ENCODE measurements at places on chromosomes 4 and X.

- no peak for DNase-seq
Observed at GRCh38 chrX:48533165-48533564, 6.3 kb upstream of the TBC1D25 start.

DNA sequence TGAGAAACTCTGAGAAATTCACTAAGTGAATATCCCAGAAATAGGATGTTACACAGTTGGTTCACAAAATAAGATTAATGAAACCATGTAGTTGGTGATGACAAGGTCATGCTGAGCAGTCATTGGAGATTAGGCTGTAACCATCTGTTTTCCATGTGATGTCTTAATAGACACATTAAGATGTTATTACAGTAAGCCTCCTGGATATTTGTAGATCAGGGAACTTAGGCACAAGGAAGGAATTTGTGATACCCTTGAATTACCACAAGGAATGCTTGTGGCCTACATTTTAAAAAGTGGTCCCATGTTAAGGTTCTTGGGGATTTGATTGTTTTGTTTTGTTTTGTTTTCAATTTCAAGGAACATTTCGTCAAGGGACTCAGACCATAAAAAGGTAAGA, 185.6 kb upstream of the BANK1 start:
- no peak for DNase-seq

GRCh38 chr4:130210864-130211263, 1114.9 kb downstream of the C4orf33 start:
- DNase-seq = no peak

- DNase-seq = no peak
Observed at GRCh38 chr4:6874981-6875380, 34.6 kb upstream of the TBC1D14 start.

GRCh38 chr4:86640469-86640868, 46.4 kb downstream of the PTPN13 start:
- DNase-seq = no peak

- DNase-seq = no peak
Observed at GRCh38 chr4:78962597-78963115, 23.4 kb upstream of the PAQR3 start.

GRCh38 chr4:150934022-150934421, 81.1 kb downstream of the LRBA start:
- no peak for DNase-seq

DNA sequence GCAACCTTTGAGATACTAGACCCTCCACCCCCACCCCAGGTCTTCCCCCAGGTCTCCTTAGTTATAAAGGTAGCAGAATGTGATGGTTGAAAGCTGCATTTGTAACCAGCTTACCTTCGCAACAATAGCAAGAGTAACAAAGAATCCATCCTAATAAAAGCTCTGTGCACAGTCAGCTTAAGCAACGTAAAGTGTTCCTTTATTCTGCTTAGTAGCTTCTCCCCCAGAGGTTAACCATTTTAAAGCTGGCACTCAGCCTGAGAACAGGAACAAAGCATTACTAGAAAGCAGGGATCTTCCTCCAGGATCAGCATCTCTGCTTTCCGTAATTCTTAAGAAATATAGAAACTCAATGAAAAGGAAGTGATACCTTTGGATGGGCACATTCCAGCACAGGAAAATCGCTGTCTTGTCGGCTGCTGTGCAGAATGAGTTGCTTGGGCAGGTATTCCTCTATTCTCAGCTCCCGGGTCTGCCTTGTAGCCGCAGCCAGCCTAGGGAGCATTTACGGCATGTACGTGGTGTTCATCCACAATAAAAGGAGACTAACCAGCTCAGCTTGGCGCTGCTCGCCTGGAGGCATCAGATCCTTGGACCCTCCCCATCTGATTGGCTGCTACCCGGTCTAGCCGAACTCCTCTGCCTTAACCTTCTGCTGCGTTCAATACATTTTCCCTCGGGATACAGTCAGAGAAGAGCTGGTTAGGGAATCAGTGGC, 113.0 kb upstream of the TLR3 start:
- no peak for DNase-seq

GRCh38 chr4:5881340-5881739, 11.5 kb downstream of the CRMP1 start:
- no peak for DNase-seq

DNA sequence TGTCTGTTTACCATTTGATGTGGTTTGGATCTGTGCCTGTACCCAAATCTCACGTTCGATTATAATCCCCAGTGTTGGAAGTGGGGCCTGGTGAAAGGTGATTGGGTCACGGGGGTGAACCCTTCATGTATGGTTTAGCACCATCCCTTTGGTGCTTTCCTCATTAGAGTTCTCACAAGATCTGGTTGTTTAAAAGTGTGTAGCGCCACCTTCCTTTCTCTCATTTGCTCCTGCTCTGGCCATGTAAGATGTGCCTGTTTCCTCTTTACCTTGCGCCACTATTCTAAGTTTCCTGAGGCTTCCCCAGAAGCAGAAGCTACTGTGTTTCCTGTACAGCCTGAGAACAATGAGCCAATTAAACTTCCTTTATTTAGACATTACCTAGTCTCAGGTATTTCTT, 610.7 kb upstream of the ADGRL3 start:
- DNase-seq = no peak

DNA sequence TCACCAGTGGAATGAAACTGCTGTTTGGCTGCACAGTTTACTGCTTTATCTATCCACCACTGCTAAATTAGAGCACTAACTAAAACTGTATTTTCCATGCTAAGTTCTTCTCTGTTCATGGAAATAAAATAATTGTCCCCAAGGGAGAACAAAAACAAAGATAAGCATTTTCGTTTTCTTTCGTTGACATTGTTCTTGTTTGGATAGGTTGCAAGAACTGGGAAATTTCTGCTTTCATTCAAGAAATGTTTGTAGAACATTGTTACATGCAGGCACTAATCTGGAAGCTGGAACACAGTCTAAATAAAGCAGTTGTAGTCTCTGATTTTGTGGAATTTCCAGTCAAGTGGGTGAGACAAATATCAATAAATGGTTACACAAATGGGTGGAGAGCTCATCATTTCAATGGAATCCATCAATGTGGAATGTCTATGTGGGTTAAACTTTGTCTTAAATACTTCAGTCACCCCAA, 5.8 kb upstream of the CXCL8 start:
- DNase-seq = no peak

GRCh38 chr4:177485528-177485927, 43.3 kb upstream of the AGA start:
- DNase-seq = no peak

GRCh38 chrX:3143043-3143799, 102.0 kb downstream of the ARSF start:
- DNase-seq = peak; percentile 33

DNA sequence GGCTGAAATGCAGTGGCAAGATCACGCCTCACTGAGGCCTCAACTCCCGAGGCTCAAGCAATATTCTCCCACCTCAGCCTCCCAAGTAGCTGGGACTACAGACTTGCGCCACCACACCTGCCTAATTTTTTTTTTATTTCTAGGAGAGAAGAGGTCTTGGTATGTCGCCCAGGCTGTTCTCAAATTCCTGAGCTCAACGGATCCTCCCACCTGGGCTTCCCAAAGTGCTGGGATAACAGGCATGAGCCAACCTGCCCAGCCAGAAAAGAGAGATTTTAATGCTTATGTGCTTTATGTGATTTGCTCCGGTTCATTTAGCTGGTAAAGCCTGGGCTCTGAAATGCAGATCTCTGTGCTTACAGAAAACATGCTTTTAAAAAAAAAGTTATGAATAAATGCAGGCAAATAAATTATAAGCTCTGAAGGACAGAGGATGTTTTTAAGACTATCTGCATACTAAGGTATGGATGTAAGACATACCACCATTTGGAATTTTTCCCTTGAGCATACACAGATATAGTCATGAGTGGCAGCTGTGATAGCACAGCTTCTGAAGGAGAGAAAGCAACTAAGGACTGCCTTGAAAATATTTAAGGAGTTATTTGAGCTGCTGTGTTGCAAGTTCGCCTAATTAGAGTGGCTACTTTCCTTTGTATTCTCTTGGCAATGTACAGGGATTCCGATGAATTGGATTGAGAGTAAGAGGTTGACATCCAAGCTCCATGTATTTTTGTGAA, 13.8 kb downstream of the GUCY1B1 start:
- no peak for DNase-seq

DNA sequence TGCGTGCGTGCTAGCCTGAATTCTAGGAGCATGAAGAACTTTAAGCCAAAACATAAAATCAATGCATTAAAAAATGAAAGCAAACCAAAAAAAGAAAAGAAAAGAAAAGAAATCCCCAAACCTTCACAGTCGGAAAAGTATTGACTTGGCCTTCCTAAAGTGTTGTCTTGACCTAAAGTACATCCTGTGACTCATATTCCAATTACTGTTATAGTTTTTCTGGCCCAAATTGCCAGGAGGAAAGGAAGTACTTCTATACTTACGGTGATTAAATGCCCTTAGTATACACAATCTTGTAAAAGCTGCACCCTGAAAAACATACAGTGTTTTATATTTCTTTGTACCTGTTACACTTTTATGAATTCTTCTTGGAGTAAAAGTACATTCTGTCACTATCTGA, 512.8 kb downstream of the ANKRD50 start:
- no peak for DNase-seq

DNA sequence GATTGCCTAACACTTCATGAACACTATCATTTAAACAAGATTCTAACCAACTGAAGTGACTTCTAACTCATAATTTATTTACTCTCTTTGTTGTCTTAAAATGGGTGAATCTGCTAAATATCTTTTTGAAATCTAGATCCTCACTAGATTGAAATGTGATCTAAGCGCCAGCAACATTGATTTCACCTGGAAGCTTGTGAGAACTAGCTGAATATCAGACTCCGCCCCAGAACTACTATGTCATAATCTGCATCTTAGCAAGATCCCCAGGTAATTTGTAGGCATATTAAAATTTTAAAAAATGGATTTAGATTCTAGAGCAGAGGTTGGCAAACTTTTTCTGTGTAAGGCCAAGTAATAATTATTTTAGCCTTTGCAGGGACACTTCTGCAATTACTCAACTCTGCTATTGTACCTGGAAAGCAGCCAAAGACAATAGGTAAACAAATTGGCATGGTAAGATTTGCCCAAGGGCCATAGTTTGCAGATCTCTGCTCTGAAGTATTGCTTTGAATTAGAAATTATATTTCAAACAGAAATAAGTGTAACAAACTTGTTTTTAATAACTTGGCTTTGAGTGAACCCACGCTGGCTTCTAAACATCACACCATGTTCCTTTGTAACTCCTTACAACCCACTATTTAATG, 121.5 kb downstream of the REELD1 start:
- DNase-seq = no peak

- no peak for DNase-seq
Observed at GRCh38 chr4:136281307-136281706, 1251.0 kb downstream of the PCDH18 start.

Measured in activated CD4-positive, alpha-beta T cell treated with anti-CD3 and anti-CD28 coated beads, Interleukin-2, Interleukin-6, amounts not matched to agents 100 ng/mL and 50 ng/mL, durations not matched to agents 16 hours and 8 hours (primary cell).